CD4-positive, alpha-beta memory T cell (primary cell): ENCODE measurements at places on chromosomes 11 and 22. TPM values are rescaled to one million over a fixed set of nuclear protein-coding genes. Genes with fewer than 3 reads are reported as not detected.

TP53I11 gene
- 4.0 TPM for total RNA-seq

INPPL1 gene
- total RNA-seq, result 152 TPM

SLC5A1 gene
- total RNA-seq, result not detected

PTPRCAP gene
- total RNA-seq, result 228 TPM

DNA sequence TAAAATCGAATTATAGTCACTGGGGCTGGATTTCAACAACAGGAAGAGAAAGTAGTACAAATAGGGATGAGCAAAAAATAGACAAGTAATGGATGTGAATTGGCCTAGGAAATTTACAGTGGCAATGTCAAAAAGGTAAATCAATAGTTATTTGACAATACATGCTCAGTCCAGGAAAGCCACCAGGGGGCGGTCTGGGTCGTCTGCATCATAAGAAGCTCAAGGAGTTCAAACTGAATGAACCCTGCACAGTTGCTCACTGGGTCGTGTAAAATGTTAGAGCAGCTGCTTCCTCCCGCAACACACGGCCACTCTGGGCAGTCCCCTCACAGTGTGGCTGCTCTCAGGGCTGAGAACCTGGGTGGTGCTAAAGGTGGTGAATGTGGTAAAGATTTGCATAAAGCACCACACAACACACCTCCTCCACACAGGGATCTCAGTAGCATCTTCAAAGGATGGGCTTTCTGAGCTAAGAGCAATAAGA lies 85.9 kb downstream of the ZNF280B start:
- no peak overlapping the region for H3K27ac ChIP-seq
- no peak overlapping the region for H3K4me3 ChIP-seq
- H3K36me3 ChIP-seq, result no peaks in the 10 kb centered on the region
- peak; percentile 46 for DNase-seq
- no peaks in the 10 kb centered on the region for H3K4me1 ChIP-seq

- H3K27me3 ChIP-seq, result no peaks in the 10 kb centered on the region
- DNase-seq, result no peak
- no peaks in the 10 kb centered on the region for H3K36me3 ChIP-seq
- H3K4me1 ChIP-seq, result no peaks in the 10 kb centered on the region
These were observed 1323.0 kb downstream of the BRD1 start for GRCh38 chr22:48504519-48505140.

- no peaks in the 10 kb centered on the region for H3K36me3 ChIP-seq
- no peaks in the 10 kb centered on the region for H3K4me1 ChIP-seq
- no peak for DNase-seq
- no peak overlapping the region for H3K4me3 ChIP-seq
- H3K27ac ChIP-seq, result no peak overlapping the region
These were observed 11.9 kb downstream of the DUSP8 start for GRCh38 chr11:1560002-1560648.

DNA sequence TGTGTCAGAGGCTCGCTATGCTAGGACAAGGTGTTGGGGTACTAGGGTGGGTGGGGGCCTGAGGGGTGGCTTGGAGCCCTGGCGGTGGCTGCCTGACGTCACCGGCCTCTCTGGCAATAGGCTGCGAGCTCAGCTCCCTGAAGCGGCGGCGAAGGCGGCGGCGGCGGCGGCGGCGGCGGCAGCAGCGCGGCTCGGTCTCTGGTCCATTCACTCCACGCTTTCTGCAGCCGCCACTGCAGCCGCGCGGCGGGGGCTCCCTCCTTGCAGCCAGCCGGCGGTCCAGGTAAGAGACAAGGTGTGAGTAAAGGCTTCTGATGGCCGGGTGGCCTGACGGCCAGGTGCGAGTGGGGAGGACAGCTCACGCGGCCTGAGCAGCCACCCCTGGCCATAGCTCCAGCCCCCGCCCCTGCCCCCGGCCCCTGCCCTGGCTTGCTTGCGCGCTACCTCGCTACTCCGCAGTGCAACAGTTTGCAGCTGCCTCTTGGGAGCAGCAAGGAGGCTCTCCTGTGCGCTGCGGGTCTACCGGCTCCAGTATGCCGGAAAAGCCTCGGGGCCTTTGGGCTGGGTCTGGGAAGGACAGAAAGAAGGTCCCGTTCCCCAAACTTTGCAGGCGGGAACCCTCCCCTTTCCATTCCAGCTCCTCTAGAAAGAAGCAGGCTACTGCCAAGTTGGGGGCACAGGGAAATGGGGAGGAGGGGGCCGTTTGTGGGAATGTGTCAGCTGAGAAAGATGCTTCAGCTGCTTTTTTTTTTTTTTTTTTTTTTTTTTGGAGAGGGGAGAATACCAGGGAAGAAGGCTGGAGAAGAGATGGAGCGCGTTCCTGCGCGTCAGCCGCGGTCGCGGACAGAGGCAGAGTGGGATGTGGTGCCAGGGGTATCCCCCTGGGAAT lies at the start of gene C11orf87:
Gene C11orf87 (plus strand): TSS at position 210 of the 889 bp plus-strand sequence. CDS start 1,444 bp downstream, outside the sequence.
- no peaks in the 10 kb centered on the region for H3K27me3 ChIP-seq
- no peak within 1 kb of the TSS for H3K27ac ChIP-seq
- H3K4me1 ChIP-seq, result no peaks in the 10 kb centered on the region
- no peaks in the 10 kb centered on the region for H3K36me3 ChIP-seq

- no peaks in the 10 kb centered on the region for H3K36me3 ChIP-seq
- no peaks in the 10 kb centered on the region for H3K4me1 ChIP-seq
- H3K4me3 ChIP-seq, result no peak overlapping the region
- no peak overlapping the region for H3K27ac ChIP-seq
- DNase-seq, result no peak
These were observed 36.4 kb upstream of the TPBGL start for GRCh38 chr11:75204012-75204674.

- H3K27me3 ChIP-seq, result no peaks in the 10 kb centered on the region
- no peaks in the 10 kb centered on the region for H3K4me1 ChIP-seq
- H3K27ac ChIP-seq, result no peak overlapping the region
These were observed 586.8 kb downstream of the NTM start for GRCh38 chr11:131957201-131957600.

DNA sequence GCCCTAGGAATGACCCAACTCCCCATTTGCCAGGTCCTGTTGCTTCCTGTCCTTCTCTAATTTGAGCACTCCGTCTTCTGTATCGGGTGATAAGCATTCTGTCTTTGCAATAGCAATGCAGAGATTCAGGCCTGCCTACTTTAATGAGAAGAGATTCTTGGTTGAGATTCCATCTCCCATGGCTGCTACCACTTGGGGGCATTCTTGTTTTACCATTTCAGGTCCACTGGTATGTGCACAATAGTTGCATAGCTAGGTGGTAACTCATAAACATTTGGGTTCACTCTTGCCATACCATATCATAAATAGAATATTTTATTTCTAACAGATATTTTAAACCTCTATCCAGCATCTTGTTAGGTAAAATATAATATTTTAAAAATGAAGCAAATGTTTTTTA lies 34.4 kb upstream of the CALCB start:
- H3K36me3 ChIP-seq, result no peaks in the 10 kb centered on the region
- H3K4me1 ChIP-seq, result no peaks in the 10 kb centered on the region
- no peak overlapping the region for H3K27ac ChIP-seq
- no peak for DNase-seq
- no peaks in the 10 kb centered on the region for H3K27me3 ChIP-seq
- no peak overlapping the region for H3K4me3 ChIP-seq
